ENCODE measurements at places on chromosomes 2 and 18. TPM values are rescaled to one million over a fixed set of nuclear protein-coding genes. Genes with fewer than 3 reads are reported as not detected.

GRCh38 chr2:108414945-108415344, 34.1 kb upstream of the GCC2 start:
- DNase-seq = no peak
- H3K4me3 ChIP-seq = no peak overlapping the region
- no peak overlapping the region for H3K27ac ChIP-seq

DNA sequence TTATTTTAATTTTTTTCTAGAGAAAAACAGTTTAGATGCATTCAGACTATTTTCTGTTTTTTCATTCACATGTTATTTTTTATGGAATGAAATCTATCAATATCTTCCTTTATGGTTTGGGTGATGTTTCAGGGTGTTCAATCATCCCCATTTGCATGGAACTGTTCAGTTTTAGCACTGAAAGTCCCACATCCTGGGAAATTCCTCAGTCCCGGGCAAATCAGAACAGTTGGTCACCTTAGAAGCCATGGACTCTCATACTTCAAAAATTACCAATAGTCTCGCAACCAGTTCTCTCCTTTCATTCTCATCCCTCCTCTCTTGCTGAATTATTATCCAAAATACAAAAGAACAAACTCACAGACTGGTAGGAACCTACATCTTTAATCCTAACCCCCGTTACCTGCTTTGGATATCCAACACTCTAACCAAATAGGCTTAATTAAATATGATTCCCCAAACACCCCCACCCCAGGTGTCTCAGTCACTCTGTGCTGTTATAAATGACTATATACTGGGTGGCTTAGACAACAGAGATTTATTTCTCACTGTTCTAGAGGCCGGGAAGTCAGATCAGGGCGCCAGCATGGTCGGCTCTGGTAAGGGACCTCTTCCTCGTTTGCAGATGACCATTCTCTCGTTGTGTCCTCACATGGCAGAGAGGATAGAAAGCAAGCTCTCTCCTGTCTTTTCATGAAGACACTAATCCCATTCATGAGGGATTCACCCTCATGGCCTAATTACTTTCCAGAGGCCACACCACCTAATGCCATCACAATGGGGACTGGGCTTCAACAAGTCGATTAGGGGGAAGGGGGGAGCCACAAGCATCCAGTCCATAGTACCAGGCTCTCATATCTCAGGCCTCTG, 57.7 kb upstream of the SLC1A4 start:
- peaks cover 53% of the 10 kb centered on the region for H3K27me3 ChIP-seq
- DNase-seq = no peak

The RMC1 gene
- polyA plus RNA-seq = 18.0 TPM

The ABCB11 gene
- polyA plus RNA-seq = not detected

DNA sequence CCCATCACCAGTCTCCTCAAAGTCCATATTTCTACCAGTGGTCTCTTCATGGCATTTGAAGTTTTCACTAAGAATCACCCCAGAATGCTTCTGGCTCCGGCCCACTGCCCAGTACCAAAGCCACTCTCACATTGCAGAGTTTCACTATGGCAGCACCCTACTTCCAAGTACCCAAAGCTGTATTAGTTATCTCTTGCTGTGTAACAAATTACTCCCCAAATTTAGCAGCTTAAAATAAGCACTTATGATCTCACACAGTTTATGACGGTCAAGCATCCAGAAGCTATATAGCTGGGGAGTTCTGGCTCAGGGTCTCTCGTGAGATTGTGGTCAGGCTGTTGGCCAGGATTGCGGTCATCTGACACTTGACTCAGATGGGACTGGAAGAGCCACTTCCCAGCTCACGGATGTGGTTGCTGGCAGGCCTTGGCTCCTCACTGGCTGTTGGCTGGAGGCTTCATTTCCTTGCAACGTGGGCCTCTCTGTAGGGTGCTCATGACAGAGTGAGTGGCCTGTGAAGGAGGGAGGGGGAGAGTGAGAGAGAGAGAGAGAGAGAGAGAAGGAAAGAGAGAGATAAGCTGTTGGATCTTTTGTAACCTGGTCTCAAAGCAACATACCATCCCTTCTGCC, 189.5 kb downstream of the CTIF start:
- H3K4me3 ChIP-seq = no peak overlapping the region
- peak; percentile 99 for DNase-seq
- H3K36me3 ChIP-seq = peaks cover 31% of the 10 kb centered on the region

The QPCT gene
- polyA plus RNA-seq = 1.9 TPM

DNA sequence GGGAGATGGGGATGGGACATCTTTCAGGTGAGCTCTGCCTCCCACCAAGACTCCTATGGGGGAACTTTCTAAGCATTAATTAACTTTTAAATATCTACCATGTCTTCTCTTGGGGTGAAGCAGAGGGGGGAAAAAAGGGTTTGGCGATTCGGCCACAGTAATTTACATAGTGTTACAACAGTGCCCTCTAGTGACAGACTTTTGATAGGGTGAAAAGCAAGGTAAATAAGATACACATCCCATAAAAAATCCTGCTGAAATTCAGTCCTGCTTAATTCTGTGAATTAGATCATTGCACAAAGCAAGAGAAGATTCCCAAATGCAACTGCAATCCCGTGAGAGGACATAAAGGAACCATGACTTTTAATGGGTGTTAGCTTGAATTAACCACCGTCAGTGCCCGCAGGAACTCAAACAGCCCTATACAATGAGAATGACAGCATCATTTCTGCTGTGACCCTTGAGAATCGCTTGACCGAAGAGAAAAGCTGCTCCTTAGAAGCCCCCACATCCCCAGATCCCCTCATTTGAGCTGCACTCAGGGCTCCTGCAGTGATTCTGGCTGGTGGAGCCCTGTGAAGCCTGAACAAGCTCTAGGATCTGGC, 32.8 kb downstream of the FAM124B start:
- no peak overlapping the region for H3K27ac ChIP-seq
- peaks cover 9% of the 10 kb centered on the region for H3K27me3 ChIP-seq
- no peaks in the 10 kb centered on the region for H3K36me3 ChIP-seq
- H3K4me3 ChIP-seq = no peak overlapping the region
- DNase-seq = peak; percentile 49
- H3K4me1 ChIP-seq = no peaks in the 10 kb centered on the region

DNA sequence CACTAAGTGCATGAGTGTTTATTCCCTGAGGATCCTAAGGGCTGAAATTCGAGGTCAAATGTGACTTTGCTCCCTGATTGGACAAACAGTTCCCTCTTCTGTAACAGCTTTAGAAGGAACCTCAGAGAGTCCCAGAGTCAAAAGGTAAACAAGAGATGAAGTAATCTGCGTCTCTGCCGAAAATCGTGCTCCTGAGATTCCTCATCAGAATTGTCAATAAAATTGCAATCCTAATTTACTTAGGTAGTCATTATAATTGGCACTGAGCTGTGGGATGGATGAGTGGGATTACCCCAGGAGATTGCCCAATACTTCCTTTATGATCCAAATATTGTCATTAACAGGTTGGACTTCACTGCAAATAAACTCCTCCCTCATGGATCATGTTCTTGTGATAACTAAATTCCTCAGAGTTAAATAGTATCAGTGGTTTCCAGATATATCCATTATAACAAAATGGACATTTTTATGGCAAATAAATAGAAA, 907 bp upstream of the SUCLG1 start:
- H3K4me1 ChIP-seq = no peaks in the 10 kb centered on the region
- H3K27ac ChIP-seq = no peak overlapping the region
- no peak for DNase-seq

- no peaks in the 10 kb centered on the region for H3K36me3 ChIP-seq
- H3K27me3 ChIP-seq = peaks cover 13% of the 10 kb centered on the region
- peaks cover 8% of the 10 kb centered on the region for H3K4me1 ChIP-seq
- DNase-seq = peak; percentile 61
- H3K4me3 ChIP-seq = no peak overlapping the region
Observed at GRCh38 chr2:20135631-20136050, 84.2 kb upstream of the LAPTM4A start.

The HOXD4 gene
- polyA plus RNA-seq = not detected

All from IMR-90 (cell line).